ENCODE measurements at places on chromosomes 3 and 15.

GRCh38 chr3:78839693-78840092, 928.1 kb downstream of the ROBO1 start:
- DNase-seq: no peak

DNA sequence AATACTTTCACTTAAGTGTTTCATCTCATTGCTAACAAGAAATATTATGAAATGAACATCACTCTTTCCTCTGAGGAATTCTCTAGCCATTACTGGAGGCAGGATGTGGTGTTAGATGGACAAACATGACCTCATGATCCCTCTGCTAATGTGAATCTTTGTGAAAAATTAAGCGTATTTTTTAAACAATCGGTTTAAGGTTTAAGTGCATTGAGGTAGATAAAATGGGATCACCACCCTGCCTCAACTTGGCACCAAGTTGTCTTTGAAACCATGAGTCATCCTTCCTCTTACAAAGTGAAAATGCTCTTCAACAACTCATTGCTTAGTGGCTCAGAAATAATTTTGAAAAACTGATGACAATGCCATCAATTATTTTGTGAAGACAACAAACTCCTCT, 76.0 kb upstream of the DCBLD2 start:
- no peak for DNase-seq

DNA sequence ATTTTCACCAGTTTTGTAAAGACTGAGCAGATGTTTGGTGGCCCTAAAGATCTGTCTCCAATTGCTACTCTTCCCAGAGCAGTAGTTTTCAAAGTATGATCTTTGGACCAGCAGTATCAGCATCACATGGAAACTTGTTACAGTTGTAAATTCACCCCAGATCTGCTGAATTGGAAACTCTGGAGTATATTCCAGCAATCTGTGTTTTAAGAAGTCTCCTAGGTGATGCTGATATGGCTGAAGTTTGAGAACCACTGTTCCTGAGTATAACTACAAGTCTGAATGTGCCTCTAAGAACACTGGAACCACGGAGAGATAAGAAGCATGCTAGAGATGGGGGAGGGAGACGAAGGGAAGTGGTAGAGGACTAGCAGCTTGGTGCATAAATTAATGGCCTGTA, 45.7 kb downstream of the NUDT16 start:
- no peak for DNase-seq

DNA sequence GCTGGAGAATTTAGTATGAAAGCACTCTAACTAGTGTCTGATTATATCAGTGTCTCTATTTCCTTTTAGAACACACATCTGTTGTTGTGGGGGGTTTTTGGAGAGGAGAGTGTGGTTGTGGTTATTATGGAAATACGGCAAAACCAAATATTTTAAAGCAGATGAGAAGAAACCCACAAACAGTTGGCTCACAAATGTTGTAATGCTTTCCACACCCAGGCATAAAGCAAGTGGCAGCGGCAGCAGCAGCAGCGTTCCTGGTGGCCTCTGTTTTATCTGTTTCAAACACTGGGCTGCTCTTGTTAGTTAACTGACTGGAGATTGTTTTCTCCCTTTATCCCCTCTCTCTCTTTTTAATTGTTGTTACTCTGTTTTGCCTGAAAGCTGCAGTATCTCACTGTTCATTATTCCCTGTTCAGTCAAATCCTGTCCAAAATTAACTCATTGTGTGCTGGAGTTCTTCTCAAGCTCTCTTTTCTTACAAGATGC, 1045.5 kb upstream of the NR2F2 start:
- DNase-seq: no peak

GRCh38 chr15:90981681-90982080, 12.7 kb downstream of the PRC1 start:
- no peak for DNase-seq

DNA sequence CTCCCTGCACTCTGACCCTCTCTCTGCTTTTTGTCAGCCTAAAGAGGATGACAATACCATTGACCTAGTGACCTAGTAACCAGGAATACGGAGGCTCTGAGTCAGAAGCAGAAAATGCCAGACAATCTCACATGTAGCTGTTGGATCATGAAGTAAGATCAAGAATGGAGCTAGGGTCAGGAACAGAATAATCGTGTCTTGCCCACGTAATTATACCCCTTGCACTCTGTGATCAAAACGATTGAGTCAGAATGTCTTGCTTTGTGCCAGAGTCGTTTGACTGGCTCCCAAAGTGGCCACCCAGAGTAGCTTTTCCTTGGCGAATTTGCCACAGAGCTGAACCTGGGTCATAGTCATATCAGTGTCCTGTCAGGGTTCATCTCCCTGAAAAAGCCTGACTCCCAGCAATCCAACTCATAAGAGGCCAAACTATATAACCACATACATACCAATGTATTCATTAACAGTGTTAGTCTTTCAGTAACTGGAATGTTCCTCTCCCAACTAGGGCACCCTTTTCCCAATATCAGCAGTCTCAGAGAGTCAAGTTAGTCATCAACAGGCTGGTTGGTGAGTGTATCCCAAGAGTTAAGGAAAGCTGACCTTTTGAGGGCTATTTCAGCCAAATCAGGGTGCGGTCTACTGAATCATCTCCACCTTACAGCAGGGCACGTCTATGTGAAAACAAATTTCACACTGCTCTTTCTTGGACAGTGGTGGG, 5.0 kb upstream of the CDV3 start:
- no peak for DNase-seq

GRCh38 chr3:102419786-102420185, 15.0 kb upstream of the ZPLD1 start:
- no peak for DNase-seq

- no peak for DNase-seq
Observed at GRCh38 chr3:170660139-170660538, 74.3 kb upstream of the SLC7A14 start.

- DNase-seq: no peak
Observed at GRCh38 chr3:188286087-188286513, 132.1 kb downstream of the LPP start.

- no peak for DNase-seq
Observed at GRCh38 chr3:173730391-173730790, 332.8 kb downstream of the NLGN1 start.

All from activated CD4-positive, alpha-beta T cell treated with anti-CD3 and anti-CD28 coated beads, Interleukin-2, amount 50 U/mL, for 4 hours (primary cell).